ENCODE measurements at places on chromosomes 5 and 9.

DNA sequence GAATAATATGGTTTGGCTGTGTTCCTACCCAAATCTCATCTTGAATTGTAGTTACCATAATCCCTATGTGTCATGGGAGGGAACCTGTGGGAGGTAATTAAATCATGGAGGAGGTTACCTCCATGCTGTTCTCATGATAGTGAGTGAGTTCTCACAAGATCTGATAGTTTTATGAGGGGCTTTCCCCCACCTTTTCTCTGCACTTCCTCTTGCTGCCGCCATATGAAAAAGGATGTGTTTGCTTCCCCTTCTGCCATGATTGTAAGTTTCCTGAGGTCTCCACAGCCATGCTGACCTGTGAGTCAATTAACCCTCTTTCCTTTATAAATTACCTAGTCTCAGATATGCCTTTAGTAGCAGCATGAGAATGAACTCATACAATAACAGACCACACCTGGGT, 63.7 kb upstream of the PRR16 start:
- DNase-seq, result no peak

GRCh38 chr9:116979456-116979855, 292.4 kb downstream of the TRIM32 start:
- DNase-seq, result no peak

DNA sequence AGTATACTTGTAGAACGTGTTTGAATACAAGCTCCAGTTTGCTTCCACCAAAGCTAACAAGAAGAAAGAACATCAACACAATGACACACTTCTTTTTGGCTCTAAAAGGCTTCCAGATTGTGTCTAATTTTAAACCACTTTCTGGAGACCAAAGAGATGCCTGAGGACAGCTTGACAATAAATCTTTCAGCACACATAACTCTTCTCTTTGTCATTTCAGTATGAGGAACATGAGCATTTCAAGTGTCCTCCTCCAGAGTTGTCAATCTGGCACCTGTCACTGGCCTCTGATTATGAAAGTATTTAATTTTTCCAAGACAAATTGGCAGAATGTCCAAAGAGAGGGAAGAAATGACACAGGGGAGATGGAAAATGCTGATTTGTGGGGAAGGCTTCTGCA, 79.0 kb upstream of the TLR4 start:
- no peak for DNase-seq

GRCh38 chr5:156201788-156202403, 125.1 kb upstream of the SGCD start:
- DNase-seq, result no peak

DNA sequence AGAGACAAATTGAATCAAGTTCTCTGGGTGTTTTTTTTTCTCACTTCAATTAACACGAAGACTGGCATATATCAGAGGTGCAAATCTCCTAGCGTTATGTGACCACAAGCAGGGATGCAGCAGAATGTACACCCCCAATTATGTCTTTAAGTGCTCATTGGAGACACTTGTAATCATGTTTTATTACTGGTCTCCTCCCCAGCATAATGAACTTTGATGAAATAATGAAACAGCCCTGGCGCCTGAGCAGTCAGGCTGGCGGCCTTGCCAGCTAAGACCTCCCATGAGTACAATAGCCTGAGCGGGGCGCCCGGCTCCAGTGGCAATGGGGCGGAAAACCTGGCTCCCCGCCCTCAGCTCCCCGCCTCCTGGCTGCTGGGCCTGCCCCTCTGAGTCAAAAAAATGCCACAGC, 209.4 kb upstream of the MSX2 start:
- DNase-seq, result no peak

DNA sequence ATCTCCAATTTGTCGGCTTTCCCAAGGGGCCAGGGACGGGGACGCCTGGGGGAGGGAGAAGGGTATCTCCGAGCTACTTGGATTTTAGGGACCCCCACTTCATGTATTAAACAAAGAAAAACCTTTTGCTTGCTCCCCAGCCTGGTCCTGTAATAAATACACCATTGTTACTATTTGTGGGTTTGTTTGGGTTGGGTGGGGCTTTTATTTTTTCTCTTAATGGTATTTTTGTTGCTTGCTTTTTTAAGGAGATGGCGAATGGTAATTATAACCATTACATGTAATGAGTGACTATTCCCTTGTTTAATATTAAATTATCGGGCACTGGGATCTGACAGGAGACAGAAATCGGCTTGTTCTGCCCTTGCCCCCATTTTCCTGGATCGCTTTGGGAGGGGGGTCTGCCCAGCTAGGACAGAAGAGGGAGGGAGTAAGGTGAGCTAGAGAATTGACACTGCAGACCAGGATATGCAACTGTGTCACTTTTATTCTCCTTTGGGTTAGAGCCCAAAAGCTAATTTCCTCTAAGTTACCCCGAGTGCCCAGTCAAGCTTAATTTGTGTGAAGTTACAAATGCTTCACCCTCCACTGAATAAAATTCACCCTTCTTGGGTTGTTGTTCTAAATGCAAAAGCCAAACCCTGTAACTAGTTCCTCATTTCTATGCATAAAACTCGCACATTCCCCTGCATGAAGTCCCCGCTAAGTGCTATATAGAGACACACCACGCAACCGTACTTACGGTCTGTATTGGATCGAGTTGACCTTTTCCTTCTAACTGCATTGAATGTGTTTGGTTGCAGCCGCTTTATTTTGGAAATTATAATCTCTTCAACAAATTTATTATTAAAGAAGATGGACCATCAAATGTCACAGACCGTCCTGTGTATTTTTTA, 1.6 kb upstream of the ZNF608 start:
- DNase-seq, result no peak

- no peak for DNase-seq
Measured at GRCh38 chr5:100550531-100551051, 15.4 kb downstream of the FAM174A start.

DNA sequence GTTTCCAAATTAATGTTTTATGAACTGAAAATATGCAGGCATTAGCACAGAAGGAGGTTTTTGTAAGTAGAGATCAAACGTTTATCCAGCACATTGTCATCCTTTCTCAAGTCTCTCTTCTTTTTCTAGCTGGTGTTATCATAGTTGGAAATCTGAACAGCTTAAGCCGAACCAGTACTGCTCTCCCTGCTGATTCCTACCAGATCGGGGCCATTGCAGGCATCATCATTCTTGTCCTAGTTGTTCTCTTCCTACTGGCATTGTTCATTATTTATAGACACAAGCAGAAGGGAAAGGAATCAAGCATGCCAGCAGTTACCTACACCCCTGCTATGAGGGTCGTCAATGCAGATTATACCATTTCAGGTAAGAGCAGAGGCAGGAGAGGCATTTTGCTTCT, 72.1 kb upstream of the PRRC1 start:
- no peak for DNase-seq

DNA sequence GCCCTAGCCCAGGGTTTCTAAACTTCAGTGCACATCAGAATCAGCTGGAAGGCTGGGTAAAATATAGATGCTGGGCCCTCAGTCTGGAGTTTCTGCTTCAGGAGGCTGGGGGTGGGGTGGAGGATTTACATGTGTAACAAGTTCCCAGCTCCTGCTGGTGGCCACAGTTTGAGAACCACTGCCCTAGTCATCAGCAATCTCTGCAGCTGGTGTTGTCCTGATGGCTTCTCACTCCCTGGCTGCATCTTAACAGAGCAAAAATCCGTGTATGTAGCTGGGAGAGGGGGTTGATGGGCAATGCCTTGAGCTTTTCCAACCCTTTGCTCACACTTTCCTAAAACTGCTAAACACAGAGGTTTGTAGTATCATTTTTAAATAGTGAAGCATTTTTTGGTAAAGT, 186.0 kb upstream of the KLF9 start:
- no peak for DNase-seq

DNA sequence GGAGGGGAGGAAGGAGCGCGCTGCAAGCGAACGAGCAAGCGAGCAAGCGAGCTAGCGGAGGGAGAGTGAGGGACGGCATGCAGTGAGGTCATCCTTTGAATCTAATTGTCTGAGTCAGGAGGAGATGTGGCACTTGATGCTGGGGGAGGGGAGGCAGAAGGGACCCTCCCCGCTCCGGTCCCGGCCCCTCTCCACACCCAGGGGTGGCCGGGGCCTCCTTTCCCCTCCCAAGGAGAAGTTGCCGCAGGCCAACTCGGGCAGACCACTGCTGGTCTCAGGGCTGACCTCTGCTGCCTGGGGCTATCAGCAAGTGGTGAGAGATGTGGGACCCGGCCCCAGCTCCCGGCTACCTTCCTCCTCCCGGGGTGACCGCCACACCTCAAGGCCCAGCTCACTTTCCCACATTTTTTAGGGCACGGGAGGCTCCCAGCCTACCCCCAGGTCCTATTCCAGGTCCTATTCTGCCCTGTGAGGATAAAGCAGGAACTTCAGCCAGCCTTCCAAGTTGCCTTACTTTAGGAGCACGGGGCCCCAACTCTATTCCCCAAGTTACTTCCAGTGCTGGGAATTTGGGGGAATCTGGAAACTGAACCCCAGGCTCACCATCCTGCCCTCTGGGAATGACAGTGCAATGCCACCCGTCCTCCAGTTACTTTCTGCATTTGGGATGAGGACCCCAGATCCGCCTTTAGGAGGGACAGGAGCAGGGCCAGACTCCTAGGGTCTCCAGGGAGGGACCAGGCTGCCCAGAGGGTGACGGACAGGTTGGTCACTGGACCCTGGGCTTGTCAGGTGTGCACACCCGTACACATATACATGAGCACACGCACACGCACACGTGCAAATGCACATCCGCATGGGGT, 11.1 kb downstream of the CNTFR start:
- DNase-seq, result no peak

- no peak for DNase-seq
Measured at GRCh38 chr5:123803359-123803758, 291.4 kb downstream of the CSNK1G3 start.

GRCh38 chr5:139954022-139954421, 89.1 kb downstream of the NRG2 start:
- DNase-seq, result no peak

GRCh38 chr5:123868267-123868666, 356.3 kb downstream of the CSNK1G3 start:
- no peak for DNase-seq

GRCh38 chr9:21576331-21577189, 94.4 kb upstream of the IFNE start:
- peak; percentile 53 for DNase-seq

DNA sequence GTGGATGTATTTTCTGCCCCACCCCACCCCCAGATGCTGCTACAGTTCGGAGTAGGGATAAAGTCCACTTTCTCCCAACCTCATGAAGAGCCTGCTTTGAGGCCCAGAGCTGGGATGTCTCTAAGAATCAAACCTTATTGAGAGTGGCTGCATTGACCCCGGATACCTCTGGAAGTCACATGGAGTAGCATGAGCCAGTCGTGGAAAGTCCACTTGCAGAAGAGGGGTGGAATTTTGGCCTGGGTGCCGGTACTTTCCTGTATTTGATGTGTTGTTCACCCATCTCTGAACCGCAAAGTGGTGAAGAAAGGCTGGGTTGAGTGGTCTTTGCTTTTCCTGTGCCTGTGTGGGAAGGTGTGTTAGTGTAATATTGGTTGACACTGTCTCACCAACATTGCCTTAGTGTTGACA, 3.7 kb downstream of the OTULIN start:
- DNase-seq, result no peak

GRCh38 chr5:27590503-27590902, 552.1 kb upstream of the CDH9 start:
- DNase-seq, result no peak

- DNase-seq, result no peak
Measured at GRCh38 chr5:132342291-132343180, 27.0 kb upstream of the SLC22A5 start.

DNA sequence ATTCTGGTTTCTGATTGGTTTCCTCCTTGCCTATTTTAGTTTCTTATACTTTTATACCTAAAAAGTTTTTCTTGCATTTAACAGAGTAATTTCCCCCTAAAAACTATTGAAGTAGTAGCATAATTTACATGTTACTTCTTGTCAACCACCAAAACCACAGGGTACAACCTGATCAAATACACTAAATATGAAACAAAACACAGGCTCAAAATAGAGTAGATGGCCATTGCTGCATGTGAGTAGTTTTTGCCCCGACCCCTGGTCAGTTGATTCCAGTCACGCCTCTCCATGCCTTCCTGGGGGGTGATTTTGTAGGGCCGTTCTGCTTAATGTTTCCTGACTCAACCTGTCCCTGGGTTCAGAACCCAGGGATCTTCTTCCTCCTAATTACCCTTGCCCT, 101.8 kb downstream of the TLE4 start:
- no peak for DNase-seq

DNA sequence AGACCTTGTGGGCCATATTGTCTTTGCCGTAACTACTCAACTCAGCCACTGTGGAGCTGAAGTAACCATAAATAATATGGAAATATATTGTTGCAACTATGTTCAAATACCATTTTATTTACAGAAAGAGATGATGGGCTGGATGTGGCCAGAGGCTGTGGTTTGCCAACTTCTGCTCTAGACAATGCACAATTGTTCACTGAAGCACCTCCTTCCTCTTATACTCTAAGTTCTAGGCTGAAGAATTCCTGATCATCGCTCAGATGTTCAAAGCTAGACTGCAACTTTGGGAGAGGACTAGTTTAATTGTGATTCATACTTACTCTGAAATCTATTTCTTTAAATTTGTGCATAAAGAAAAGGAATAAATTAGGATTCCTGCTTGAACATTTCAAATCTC, 245.0 kb downstream of the TAF11L14 start:
- DNase-seq, result no peak

DNA sequence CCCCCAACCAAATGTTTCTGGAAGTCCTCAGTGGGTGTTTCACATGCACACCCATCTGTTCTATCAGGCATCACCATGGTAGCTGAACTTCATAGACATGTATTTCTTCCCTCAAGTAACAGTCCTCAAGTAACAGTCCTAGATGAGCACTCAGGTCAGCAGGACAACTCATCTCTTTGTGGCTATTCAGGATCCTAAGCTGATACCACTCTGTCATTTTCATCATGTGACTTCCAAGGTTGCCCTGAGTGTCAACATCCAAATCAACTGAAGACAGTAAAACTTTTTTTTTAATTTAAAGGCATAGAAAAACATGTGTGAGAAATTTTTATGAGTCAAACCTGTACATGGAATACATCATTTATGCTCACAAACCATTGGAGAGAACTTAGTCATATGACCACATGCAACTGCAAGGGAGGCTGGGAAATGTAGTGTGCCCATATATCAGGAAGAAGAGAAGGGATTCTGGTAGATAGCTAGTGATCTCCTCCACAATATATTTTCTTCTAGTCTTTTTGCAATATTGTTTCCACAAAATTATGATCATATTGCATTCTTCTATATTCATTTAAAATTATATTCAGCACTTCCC, 64.2 kb upstream of the FST start:
- DNase-seq, result no peak

- DNase-seq, result no peak
Measured at GRCh38 chr9:14106699-14107098, 207.2 kb downstream of the NFIB start.

DNA sequence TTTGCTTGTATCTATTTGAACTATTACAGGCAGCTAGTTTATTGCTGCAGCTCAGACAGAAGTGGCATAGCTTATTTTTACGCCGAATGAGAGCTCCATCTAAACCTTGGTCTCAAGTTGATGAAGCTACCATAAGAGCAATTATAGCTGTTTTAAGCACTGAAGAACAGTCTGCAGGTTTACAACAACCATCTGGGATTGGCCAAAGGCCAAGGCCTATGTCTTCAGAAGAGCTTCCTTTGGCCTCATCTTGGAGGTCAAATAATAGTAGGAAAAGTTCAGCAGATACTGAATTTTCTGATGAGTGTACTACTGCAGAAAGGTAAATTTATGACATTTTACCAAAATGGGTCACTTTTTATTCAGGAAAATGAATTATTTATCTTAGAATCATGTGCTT, 67.9 kb downstream of the YTHDC2 start:
- DNase-seq, result no peak

- DNase-seq, result no peak
Measured at GRCh38 chr9:115058684-115059315, 59.2 kb downstream of the TNC start.

GRCh38 chr9:132144708-132145365, 17.0 kb upstream of the NTNG2 start:
- DNase-seq, result peak; percentile 14
